ENCODE measurements at places on chromosomes 5 and 9.

GRCh38 chr9:32136700-32137339 lies 247.6 kb upstream of the ACO1 start:
- no peak for DNase-seq

DNA sequence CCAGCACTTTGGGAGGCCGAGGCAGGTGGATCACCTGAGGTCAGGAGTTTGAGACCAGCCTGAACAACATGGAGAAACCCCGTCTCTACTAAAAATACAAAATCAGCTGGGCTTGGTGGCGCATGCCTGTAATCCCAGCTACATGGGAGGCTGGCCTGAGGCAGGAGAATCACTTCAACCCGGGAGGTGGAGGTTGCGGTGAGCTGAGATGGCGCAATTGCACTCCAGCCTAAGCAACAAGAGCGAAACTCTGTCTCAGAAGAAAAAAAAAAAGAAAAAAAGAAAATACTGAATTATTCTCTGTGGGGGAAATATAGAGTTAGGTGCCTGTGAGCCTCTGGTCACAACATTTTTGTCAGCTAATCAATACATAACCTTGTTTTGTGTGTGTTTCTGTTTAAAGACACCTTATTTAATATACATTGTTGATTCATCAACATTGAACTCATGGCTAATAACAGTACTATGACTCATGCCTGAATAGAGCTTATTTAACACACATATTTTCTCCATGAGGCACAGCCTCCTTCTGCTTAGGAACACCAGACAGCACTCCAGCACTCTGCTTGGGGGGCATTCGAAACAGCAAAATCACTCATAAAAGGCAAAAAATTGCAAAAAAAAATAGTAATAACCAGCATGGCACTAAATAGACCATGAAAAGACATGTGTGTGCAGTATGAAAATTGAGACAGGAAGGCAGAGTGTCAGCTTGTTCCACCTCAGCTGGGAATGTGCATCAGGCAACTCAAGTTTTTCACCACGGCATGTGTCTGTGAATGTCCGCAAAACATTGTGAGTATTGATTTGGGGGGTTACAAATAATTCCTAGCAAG lies at the start of gene IL31RA:
Gene IL31RA (plus strand): TSS at position 519 of the 836 bp plus-strand sequence. CDS start 214 bp downstream, at position 733.
- no peak for DNase-seq

GRCh38 chr9:116187570-116188170 lies 34.1 kb downstream of the PAPPA start:
- no peak for DNase-seq

DNA sequence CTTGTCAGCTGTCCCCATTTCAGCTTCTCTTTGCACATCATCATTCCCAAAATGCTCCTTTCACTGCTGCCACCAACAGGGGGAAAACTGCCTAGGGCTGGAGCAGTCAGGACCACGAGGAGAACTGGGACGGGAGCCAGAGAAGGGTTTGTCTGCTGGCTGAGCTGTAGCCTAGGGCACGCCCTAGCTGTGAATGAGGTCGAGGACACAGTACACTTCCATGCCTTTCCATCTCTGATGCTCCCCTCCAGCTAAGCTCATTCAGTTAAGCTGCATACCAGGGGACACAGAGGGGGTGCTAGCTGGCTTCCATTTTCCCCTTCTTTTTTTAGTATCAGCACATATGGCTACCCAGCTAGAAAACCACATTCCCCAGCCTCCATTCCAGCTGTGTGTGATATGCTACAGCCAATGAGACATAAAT lies 64.7 kb downstream of the STK10 start:
- no peak for DNase-seq

DNA sequence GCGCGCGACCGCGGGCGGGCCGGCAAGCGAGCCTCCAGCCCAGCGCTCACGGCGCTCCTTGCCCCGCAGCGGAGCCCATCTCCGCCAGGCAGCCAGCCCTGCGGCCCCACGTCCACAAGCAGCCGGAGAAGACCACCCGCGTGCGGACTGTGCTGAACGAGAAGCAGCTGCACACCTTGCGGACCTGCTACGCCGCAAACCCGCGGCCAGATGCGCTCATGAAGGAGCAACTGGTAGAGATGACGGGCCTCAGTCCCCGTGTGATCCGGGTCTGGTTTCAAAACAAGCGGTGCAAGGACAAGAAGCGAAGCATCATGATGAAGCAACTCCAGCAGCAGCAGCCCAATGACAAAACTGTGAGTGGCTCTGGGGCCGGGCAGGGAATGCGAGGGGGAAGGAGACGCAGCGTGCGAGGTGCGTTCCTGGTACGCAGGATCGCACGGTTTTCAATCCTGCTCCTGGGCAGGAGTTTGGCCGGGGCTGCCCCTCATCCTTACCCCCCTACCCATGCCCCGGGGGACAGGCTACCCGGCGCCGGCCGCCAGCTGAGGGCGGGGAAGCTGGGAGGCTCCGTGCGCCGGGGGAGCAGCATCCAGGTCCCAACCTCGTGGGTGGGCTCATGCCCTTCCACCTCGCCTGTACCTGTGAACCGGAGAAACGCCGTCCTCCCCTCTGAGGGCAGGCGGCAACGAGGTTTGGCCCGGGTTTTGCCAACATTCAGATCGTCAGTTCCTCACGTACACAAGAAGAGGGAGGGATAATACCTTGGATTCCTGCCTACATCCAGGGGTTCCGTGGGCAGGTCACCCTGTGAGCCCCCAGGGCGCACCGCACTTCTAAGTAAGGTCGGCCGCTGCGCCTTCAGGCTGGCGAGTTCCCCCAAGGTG lies 6.6 kb downstream of the ISL1 start:
- no peak for DNase-seq

GRCh38 chr5:115941051-115941675 lies 21.1 kb upstream of the LVRN start:
- no peak for DNase-seq

DNA sequence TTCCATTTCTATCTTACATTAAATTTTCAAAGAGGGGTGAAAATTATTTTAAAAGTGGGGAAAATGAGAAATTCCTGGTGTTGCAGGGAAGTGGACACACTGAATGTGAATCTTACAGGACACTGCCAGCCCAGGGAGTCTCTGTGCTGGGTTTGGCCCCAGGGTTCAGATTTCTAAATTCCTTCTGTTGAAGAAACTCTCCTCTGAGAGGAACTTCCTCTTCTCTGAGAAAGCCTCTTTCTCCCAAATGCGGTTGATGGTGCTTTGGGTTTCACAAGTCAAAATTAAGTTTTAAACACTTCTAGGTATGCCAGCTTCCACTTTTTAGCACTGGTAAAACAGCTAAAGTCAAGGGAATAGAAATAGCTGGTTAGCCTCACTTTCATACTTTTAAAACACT lies 317.9 kb upstream of the ITGA1 start:
- no peak for DNase-seq

GRCh38 chr9:129270903-129271431 lies 92.9 kb upstream of the IER5L start:
- DNase-seq: no peak

DNA sequence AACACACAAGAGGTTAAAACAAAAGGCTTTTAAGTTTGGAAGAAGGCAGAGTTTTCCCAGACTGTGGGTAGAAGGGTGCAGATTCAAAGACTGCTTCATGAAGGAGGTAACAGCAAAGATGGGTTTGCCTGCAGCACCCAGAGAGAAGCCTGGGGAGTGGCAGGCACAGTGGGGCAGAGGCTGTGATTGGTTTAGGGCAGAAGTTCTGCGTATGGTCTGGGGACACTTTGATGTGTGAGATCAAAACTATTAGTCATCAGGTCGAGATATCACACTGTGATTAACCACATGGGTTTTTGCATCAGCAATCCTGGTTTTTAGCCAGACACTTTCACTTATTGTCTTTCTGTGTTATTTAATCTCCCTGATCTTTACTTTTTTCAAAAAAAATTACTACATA lies 188.8 kb upstream of the GLRA1 start:
- DNase-seq: peak; percentile 55

- no peak for DNase-seq
Observed at GRCh38 chr5:101390151-101390908, 487.2 kb upstream of the ST8SIA4 start.

DNA sequence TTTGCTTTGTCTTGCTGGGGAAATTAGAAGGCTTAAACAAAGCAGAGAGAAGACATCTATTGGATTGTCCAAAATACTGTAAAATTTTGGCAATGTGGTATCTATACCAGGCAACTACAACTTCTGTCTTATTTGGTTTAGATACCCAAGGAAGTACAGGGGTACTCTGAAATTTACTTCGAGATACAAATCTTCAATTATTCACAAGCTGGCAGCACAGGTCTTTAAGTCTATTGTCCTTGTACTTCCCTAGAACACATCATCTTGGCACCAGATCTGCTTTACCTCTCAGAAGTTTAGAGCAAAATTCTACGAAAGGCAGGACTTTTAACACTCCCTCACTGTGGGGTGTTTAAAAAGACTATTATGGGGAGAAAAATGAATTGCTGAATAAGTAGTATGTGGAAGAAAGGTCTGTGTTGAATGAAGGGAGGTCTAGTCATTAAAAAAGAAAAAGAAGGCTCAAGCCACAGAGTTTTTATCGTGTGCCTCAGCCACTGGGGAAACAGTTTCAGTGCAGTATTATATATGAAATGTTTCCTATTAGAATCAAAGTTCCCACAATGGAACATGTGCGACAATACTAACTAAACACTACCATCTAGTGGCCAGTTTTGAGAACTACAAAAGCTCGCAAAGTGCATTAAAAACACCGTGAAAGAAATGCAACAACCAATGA lies 93.7 kb downstream of the PDE4D start:
- no peak for DNase-seq

DNA sequence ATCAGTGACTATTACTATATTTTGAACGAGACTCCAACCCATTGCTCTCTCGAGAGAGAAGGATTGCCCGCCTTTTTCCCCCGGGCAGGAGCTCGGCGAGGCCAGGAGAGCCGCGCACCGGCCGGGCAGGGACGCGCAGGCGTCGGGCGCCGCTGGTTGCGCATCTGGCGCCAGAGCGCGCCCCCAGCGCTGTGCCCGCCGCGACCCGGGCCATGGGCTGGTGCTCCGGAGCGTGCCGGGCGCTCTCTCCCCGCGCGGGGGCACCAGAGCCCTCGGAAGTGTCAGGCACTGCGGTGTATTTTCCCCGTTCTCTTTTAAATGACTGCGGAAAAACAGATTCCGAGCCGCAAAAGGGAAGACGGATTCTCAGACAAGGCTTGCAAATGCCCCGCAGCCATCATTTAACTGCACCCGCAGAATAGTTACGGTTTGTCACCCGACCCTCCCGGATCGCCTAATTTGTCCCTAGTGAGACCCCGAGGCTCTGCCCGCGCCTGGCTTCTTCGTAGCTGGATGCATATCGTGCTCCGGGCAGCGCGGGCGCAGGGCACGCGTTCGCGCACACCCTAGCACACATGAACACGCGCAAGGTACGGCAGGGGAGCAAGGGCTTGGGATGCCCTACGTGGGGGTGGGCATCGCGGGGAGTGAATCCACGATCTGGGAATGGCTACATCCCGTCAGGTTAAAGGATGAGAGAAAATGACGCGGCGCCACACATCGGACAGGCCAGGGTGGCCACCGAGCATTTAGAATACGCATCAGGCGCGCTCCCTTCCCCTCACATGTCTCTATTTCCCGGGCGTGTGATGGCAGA lies 1.1 kb upstream of the NTRK2 start:
- peak; percentile 72 for DNase-seq

- no peak for DNase-seq
Observed at GRCh38 chr5:58681943-58682342, 99.1 kb downstream of the RAB3C start.

DNA sequence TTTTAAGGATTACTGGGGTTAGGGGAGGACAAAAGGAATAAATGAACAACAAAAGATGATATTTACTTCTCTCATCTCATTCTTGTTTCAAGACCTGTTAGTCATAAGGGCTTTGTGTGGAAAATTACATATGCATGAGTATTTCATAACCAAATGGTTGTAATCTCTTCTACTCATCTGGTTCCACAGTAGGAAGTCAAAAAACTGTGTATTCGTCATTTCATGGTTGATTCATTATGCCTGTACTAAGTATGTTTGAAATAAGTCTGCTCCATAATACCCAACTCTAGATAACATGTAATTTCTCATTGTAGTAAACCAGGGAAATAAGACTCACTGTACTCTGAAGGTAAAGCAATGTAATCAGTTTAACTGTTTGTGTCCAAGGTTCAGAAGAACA lies 212.9 kb downstream of the ARRDC3 start:
- DNase-seq: no peak

- DNase-seq: no peak
Observed at GRCh38 chr5:179255527-179256327, 89.5 kb downstream of the ADAMTS2 start.

DNA sequence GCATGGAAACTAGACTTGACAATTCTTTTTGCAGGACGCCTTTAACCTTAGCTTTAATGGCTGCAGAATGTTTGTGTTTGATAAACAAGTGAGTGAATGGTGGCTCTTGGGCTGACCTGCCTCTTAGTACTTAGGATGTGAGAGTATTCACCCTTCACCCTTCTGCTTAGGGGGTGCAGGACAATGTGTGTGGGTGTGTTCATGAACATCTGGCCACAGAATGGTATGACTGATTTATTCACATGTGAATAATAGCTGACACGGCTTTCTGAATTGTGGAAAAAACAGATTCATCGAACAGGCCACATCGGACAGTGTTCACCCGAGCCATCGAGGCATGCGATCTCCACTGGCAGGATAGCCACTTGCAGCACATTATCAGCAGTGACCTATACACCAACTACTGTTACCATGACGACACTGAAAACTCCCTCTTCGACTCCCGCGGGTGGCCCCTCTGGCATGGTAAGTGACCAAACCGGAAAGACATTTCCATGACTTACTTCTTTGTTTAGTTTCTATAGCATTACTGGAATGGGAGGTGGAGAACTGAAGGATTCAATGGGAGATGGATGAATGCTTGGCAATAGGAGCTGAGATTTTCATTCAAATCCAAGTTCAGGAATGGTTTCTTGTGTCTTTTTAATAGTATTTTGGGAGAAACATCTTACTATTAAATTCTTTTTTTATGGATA lies 193.6 kb downstream of the ZSWIM6 start:
- DNase-seq: no peak

DNA sequence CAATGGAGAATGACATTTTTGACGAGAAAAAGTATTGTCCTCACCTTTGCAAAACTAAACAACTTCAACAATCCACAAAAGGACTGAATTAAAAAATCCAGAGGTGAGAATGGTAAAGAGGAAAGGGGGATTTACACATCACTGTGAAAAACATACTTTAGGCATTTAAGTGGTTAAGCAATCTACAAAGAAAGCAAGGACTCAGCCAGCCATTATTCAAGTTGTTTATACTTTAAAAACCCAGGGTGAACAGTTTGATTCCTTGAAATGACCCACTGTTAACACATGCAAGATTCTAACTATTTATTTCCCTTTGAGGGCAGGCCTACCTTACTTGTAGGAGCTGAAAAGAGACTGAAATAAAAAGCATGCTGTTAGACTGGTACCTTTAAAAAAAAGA lies 29.3 kb downstream of the TUT7 start:
- no peak for DNase-seq

DNA sequence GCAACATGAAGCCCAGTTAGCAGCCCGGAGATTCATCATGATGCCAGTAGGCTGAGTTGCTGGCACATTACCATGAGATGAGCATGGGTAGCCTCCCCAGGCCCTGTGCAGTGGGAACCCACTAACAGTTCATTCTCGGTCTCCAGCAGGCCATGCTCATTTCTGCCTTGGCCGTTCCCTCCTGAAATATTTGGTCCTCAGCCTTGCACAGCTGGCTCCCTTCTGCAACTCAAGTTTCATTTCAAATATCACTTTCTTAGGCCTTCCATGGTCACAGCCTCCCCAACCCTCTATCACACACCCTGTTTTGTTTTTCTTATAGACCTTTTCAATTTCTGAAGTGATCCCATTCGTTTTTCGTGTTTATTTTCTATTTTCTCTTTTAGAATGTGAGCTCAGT lies 125.4 kb upstream of the VLDLR start:
- DNase-seq: no peak

- DNase-seq: no peak
Observed at GRCh38 chr5:79093762-79094161, 17.8 kb upstream of the BHMT start.

GRCh38 chr9:133483611-133484010 lies 4.7 kb upstream of the SLC2A6 start:
- DNase-seq: no peak

Measured in stimulated activated CD4-positive, alpha-beta T cell treated with anti-CD3 and anti-CD28 coated beads, Interleukin-2, amount 100 ng/mL, for 24 hours (primary cell).